ENCODE measurements at places on chromosomes 12 and 14. TPM values are rescaled to one million over a fixed set of nuclear protein-coding genes. Genes with fewer than 3 reads are reported as not detected.
A peak's percentile ranks its signal among the peaks of the same experiment; 100 is the strongest.

GRCh38 chr12:75922944-75923642 lies 108.5 kb downstream of the PHLDA1 start:
- ATAC-seq: no peak

DNA sequence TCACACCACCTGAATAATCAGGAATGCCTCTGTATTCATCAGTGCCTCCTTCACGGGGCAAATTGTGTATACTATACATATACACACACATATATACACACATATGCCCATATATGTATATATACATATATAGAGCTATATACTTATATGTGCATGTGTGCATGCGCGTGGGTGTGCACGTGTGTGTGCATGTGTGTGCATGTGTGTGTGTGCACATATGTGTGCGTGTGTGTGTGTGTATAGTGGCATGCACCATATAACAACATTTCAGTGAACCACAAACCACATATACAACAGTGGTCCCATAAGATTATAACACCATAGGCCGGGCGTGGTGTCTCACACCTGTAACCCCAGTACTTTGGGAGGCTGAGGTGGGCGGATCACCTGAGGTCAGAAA lies 35.7 kb downstream of the CFL2 start:
- no peak for ATAC-seq

CAPZA3 gene
- not detected for total RNA-seq

RERG gene
- total RNA-seq: 1.9 TPM

DNA sequence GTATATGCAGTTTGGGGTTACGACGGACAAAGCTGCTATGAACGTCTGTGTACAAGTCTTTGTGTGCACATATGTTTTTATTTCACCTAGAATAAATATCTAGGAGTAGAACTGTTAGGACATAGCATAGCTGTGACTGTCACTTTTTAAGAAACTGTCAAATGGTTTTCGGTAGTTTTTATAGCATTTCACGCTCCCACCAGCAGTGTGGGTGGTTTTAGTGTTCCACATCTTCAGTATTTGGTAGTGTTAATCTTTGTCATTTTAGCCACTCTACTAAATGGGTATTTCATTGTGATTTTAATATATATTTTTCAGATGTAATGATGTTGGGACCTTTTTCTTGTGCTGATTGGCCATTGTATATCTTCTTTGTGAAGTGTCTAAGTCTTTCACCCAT lies 109.1 kb upstream of the BCAT1 start:
- no peak for ATAC-seq

- ATAC-seq: peak; percentile 16
Measured at GRCh38 chr12:52005903-52006703, 643 bp upstream of the TAMALIN start.

DNA sequence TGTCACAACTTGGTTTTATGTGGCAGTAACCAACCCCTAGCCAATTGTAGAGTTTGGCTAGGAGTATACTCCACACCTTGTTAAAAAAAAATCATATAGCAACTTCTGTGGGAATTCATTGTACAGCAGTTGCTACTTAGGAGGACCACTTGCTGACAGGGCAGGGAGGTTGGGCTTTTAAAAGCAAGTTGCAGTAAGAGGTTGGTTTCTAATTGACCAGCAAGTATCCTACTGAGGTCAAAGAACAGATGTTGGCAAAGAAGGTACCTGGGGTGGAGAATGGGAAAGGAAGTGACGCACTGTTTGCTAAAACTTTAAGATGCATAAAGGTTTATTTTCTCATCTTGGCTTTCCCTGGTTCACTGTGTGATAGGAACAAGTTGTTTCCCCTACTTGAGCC lies 104.6 kb downstream of the TBX3 start:
- no peak for ATAC-seq

DNA sequence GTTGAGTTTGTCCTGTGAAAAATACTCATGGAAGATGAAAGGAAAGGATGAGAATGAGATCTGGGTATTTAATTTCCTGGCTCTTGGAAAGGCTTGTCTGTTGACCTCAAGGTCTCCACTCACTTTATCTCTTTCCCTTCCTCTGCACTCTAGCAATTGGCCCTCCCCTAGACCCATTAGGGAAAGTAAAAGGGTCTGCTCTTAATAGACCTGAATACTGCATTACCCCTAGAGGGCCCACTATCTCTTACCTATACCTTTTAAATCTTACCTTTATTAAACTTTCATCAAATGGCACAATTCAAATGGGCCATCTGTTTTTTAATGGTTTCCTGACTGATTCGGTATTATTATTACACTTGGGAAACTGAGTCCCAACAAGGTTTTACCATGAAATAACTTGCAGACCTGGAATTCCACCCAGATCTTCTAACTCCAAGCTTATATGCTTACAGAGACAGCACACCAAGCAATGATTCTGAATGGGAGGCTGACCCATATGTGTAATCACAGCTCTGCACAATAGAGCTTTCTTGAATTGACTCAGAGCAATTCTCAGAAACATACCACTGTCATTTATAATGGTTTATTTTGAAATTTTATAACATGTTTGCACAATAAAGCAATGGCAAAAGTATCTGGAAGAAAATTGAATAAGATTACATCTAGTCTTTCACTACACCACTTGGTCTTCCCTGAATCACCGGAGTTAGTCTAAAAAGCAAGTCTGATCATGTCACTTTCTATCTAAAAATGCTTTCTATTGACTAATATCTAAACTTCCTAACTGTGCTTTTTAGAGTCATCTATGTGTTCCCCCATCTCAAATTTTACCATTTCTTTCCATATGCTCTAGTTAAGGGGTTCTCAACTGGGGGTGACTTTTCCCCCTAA lies 618.5 kb downstream of the NRXN3 start:
- ATAC-seq: no peak
